GM23248 (cell line): ENCODE measurements at places on chromosomes 11 and 22.

DNA sequence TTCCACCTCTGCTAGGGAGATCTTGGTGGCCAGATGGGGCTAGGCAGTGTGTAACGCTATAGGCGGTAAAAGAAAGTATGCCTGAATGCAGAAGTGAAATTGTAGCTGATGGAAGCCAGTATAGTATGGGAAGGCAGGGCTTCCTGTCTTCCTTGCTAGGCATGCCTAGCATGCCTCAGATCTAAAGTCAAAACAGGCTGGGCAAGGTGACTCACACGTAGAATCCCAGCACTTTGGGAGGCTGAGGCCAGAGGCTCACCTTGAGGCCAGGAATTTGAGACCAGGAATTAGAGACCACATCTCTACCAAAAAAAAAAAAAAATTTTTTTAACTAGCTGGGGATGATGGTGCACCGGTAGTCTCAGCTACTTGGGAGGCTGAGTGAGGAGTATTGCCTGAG, 281.7 kb upstream of the MTNR1B start:
- no peaks in the 10 kb centered on the region for H3K36me3 ChIP-seq
- no peak overlapping the region for H3K27ac ChIP-seq
- no peak overlapping the region for H3K4me3 ChIP-seq
- DNase-seq: no peak
- no peaks in the 10 kb centered on the region for H3K27me3 ChIP-seq

- H3K27ac ChIP-seq: peak overlapping the region; percentile 19; the same call in 1 of the 2 replicates
- peak; percentile 85 for DNase-seq
- H3K27me3 ChIP-seq: no peaks in the 10 kb centered on the region
- no peak overlapping the region for H3K4me3 ChIP-seq
- peaks cover 7% of the 10 kb centered on the region for H3K4me1 ChIP-seq
Observed at GRCh38 chr11:128552783-128553661, 34.3 kb downstream of the ETS1 start.

GRCh38 chr22:42317008-42317407, 46.6 kb upstream of the TCF20 start:
- H3K27ac ChIP-seq: no peak overlapping the region
- no peaks in the 10 kb centered on the region for H3K4me1 ChIP-seq
- no peaks in the 10 kb centered on the region for H3K27me3 ChIP-seq
- H3K4me3 ChIP-seq: peak overlapping the region; percentile 47
- no peaks in the 10 kb centered on the region for H3K36me3 ChIP-seq

GRCh38 chr11:3904228-3904627, 48.8 kb downstream of the STIM1 start:
- H3K36me3 ChIP-seq: no peaks in the 10 kb centered on the region
- DNase-seq: peak; percentile 29
- no peaks in the 10 kb centered on the region for H3K27me3 ChIP-seq
- H3K4me1 ChIP-seq: peaks cover 22% of the 10 kb centered on the region
- H3K27ac ChIP-seq: 0 out of 2 replicates have a peak overlapping the region, but pooled peaks have one; percentile 83

DNA sequence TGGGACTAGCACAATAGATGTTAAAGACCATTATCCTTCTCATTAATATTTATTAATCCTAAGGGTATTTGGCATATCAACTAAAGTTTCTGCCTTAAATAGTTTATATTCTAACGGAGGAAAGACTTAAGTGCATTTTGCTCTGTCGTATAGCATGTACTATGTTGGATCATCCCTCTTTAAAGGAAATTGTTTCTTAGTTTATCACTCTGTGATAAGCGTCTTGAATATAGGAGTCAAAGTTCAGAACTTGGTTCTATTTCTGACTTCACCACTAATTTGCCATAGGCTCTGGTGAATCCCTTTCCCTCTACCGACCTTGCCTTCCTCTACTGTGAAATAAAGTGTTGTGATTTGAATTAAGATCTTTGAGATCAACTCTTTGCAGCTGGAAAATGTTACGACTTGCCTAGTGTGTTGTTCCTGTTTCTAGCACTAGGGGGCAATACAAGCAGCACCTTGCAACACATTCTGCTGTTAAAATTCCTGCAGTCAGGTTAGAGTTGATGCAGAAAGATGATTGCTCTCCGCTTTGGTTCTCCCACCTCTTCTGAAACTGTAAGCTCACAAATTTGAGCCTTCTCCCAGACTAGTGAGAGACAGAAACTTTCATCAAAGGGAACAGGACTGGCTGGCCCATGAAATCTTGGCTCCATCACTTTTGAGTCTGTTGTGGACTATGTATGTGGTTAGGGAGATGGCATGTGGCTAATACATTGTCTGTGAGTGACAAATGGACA, 27.8 kb upstream of the ZNRF3 start:
- H3K36me3 ChIP-seq: no peaks in the 10 kb centered on the region
- H3K4me3 ChIP-seq: no peak overlapping the region
- peak; percentile 61 for DNase-seq

GRCh38 chr22:44192098-44192815, 11.5 kb downstream of the PARVG start:
- no peaks in the 10 kb centered on the region for H3K36me3 ChIP-seq
- no peaks in the 10 kb centered on the region for H3K4me1 ChIP-seq
- H3K27me3 ChIP-seq: peaks cover 6% of the 10 kb centered on the region
- DNase-seq: peak; percentile 43
- H3K27ac ChIP-seq: no peak overlapping the region

DNA sequence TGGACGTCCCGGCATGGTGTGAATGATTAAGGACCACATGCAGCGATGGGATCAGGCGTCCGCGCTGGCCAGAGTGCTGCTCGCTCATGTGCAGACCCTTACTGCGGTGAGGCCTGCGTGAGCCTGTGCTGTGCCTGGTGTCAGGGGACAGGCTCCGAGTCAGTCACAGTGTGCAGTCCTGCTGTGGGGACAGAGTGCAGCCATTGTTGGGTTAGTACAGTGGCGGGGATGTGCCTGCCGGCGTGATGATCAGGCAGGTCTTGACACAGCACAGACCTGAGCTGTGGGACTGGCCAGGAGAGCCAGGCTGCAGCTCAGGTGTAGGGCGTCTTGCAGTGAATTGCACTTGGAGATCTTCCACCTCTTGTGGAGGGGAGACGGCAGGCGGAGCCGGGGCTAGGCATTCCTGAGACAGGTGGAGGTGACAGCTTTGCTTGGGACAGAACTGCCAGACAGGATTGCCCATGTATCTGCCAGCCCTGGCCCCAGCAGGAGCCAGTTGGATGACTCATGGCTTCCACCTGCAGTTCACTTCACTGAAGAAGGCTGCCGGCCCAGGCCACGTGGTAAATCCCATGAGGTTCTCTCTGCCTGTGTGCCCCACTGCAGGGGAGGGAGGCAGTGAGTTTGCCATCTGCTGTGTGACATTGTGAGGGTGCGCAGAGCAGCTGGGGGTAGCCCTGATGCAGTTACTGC, 17.3 kb downstream of the TRMU start:
- peaks cover 10% of the 10 kb centered on the region; the same call in 1 of the 2 replicates for H3K36me3 ChIP-seq
- no peaks in the 10 kb centered on the region for H3K27me3 ChIP-seq
- no peak overlapping the region for H3K4me3 ChIP-seq
- H3K4me1 ChIP-seq: no peaks in the 10 kb centered on the region
- no peak overlapping the region for H3K27ac ChIP-seq
- DNase-seq: no peak

- no peak overlapping the region for H3K4me3 ChIP-seq
- peaks cover 42% of the 10 kb centered on the region for H3K27me3 ChIP-seq
- DNase-seq: no peak
- H3K36me3 ChIP-seq: no peaks in the 10 kb centered on the region
Observed at GRCh38 chr11:2440646-2441045, 3.7 kb downstream of the TRPM5 start.

GRCh38 chr11:27280140-27280539, 82.9 kb downstream of the CCDC34 start:
- no peaks in the 10 kb centered on the region for H3K36me3 ChIP-seq
- no peak overlapping the region for H3K4me3 ChIP-seq
- DNase-seq: peak; percentile 43
- H3K27ac ChIP-seq: no peak overlapping the region
- no peaks in the 10 kb centered on the region for H3K27me3 ChIP-seq

- H3K4me1 ChIP-seq: no peaks in the 10 kb centered on the region
- DNase-seq: peak; percentile 18
- no peaks in the 10 kb centered on the region for H3K36me3 ChIP-seq
- 0 out of 2 replicates have a peak overlapping the region, but pooled peaks have one; percentile 28 for H3K4me3 ChIP-seq
- H3K27me3 ChIP-seq: peaks cover 42% of the 10 kb centered on the region
Observed at GRCh38 chr11:132993991-132994502, 538.3 kb downstream of the OPCML start.

GRCh38 chr11:64114231-64114630, 51.7 kb downstream of the MACROD1 start:
- H3K27ac ChIP-seq: no peak overlapping the region
- no peak for DNase-seq
- no peak overlapping the region for H3K4me3 ChIP-seq
